Activated T-helper 2 cell treated with anti-CD3 and anti-CD28 coated beads, Interferon-gamma antibody, Interleukin-2, Interleukin-4, amounts not matched to agents 10 μg/mL and 5 μg/mL and 100 μg/mL, durations not matched to agents 14 hours and 24 hours and 36 hours (primary cell): ENCODE measurements at places on chromosomes 2 and 18. TPM values are rescaled to one million over a fixed set of nuclear protein-coding genes. Genes with fewer than 3 reads are reported as not detected.
A peak's percentile ranks its signal among the peaks of the same experiment; 100 is the strongest.

Gene METTL5
- total RNA-seq = 88.2 and 95.2 TPM in 2 replicates

Gene SPDYA
- total RNA-seq = 1.5 and 1.8 TPM in 2 replicates

Gene FZD7
- 1.1 and 1.4 TPM in 2 replicates for total RNA-seq

Gene BOLL
- not detected in 2 replicates for total RNA-seq

DNA sequence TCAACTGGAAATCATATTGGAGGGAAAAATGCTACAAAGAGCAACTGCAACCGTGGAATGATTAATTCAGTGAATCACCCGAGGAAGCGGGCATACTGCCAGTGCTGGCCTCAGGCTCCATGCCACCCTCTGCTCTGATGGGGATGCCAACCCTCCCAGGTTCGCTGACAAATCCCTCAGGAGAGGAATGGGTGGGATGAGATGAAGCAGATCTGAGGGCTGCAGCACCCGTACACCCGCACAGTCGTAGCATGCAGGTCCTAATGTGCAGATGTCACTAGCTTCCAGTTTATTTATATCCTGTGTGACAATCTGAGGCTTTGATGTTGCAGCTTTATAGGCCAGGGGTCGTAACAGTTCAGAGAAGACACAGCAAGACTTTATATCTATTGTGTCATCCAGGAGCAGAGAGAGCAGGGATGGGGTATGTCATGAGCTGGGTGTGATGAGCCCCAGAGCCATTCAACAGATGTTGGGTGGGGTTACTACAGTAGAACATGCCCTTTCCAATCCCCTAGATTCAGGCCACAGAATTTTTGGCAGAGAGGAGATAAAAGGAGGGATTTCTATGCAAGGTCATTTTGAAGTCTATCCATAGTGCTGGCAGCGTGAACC lies 44.6 kb downstream of the DPP4 start:
- no peak for DNase-seq

- DNase-seq = no peak
Observed at GRCh38 chr2:70303186-70303585, 1.3 kb upstream of the FAM136A start.

GRCh38 chr2:215764441-215765048 lies 248.8 kb downstream of the MREG start:
- DNase-seq = no peak

- peak; percentile 29 for DNase-seq
Observed at GRCh38 chr2:26692279-26692896, at the start of gene KCNK3. KCNK3 (plus strand) TSS chr2:26692722; CDS start chr2:26692876, 154 bp downstream.

DNA sequence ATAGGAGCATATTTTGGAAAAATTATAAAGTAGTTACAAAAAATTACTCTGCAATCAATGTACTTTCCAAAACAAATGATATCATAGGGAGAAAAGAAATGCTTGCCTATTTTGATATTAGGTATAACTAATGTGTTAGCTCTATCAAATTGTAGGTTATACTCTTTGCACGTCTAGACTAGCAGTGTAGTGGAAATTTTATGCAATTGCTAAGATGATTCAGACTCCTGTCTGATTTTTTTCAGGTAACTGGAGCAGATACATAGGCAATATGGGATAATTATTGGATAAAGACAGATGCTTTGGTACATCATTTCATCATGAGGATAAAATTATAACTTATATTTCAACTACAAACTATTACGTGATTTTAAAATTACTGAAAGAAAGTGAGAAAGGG lies 918.3 kb downstream of the EPHA4 start:
- no peak for DNase-seq

DNA sequence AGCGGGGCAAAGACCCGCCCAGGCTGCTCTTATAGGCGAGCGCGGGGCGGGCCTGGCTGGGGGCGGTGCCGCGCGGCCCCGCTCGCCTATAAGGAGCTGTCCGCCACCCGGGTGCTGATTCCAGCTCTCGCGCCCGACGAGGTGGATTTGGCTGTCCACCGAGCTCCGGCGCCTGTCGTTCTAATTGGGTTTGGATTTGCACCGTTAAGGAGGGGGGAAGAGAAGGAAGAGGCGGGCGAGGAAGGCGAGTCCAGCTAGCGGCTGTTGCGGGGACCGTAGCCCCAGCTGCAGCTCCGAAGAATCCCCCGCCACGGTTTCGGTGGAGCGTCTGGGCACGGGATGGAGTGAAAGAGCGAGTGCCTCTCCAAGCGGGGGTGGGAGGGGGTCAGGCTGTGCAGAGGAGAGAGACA lies at the start of gene CNTNAP5:
CNTNAP5 (plus strand) TSS at position 117 of the 410 bp plus-strand sequence. CDS start 364 bp downstream, outside the sequence.
- DNase-seq = no peak

DNA sequence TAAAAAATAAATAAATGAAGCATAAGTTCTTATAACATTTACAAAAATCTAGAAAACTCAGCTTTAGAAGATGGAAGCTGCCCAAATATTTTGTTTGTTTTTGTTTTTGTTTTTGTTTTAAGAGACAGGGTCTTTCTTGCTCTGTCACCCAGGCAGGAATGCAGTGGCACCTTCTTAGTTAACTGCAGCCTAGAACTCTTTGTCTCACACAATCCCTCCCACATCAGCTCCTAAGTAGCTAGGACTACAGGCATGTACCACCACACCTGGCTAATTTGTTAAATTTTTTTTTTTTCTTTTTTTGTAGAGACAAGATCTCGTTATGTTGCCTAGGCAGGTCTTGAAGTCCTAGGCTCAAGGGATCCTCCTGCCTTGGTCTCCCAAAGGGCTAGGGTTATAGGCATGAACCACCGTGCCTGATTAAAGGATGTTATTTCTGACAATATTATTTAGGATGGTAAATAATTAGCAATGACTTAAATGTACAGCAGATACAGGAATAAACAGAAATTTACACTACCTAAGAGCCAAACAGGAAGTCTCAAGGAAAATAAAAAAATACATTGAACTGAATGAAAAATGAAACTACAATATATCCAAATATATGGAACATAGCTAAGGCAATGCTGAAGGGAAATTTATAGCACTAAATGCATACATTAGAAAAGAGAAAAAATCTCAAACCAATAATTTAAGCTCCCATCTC lies 17.2 kb downstream of the SESTD1 start:
- no peak for DNase-seq

- no peak for DNase-seq
Observed at GRCh38 chr18:43785158-43785557, 507.9 kb upstream of the SYT4 start.

GRCh38 chr2:74887445-74887951 lies 53.6 kb downstream of the HK2 start:
- DNase-seq = no peak

GRCh38 chr2:240225660-240226475 lies 85.4 kb upstream of the OTOS start:
- DNase-seq = no peak

DNA sequence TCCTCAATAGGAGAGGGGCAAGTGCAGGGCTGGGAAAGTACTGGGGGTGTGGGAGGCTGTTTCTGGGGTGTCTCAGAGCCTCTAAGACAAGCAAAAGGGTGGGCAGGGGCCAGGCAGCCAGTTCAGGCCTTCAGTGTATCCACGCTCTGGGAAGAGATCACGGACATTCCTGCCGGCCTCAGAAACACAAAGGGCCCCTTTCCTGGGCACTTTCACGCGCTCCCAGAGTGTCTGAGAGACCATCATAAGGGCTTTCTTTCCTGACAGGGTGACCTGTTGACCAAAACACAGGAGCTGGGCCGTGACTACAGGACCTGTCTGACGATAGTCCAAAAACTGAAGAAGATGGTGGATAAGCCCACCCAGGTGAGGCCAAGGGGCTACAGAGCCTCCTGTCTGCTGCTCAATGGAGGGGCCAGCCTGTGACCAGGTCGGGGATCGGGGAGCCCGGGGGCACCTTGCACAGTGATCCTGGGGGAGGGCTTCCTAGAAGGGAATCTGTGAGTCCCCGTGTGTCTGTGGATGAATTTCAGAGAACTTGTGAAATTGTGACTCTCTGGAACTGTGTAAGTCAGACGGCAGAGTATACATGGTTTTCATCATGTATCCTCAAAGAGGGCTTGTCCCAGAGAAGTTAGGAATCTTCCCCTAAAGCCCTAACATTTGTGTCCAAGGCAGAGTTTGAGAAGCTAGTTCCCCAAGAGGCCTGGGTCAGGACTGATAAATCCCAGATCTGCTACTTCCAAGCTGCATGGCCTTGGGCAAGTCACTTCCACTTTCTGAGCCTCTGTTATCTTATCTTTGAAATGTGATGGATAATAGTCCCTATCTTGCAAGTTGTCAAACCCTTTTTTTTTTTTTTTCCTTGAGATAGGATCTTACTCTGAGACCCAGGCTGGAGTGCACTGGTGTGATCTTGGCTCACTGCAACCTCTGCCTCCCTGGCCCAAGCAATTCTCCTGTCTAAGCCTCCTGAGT lies 1.8 kb downstream of the GNLY start:
- no peak for DNase-seq

DNA sequence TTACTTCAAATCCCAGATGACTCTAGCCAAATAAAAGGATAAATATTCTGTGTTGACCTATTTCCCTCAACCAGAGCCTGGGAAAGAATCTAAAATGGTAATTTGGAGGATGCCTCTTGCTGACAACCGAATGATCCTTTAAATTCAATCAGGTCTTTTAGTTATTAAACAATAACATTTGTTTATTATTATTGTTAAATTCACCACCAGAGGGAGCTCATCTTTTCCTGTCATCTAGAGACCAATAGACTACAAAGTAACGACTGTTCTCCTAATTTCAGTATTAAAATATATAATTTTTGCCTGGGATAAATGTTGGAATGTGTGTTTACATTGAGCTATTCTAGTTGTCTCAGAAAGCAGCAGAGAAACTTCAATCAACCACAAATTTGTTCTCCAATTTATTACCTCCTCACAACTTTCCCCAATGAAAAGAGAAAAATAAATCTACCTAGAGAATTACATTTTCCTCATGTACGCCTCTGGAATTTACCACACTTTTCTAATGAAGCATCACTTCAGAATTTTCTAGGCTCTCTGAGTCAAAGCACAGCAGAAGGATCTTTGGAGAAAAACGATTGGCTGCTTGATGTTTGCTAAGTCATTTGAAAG lies 142.7 kb downstream of the SCG2 start:
- DNase-seq = no peak

GRCh38 chr2:9099341-9099751 lies 95.9 kb upstream of the MBOAT2 start:
- DNase-seq = no peak

- DNase-seq = no peak
Observed at GRCh38 chr2:180225118-180225517, 218.0 kb upstream of the CWC22 start.

GRCh38 chr2:54099829-54100585 lies 15.4 kb upstream of the ACYP2 start:
- DNase-seq = no peak

DNA sequence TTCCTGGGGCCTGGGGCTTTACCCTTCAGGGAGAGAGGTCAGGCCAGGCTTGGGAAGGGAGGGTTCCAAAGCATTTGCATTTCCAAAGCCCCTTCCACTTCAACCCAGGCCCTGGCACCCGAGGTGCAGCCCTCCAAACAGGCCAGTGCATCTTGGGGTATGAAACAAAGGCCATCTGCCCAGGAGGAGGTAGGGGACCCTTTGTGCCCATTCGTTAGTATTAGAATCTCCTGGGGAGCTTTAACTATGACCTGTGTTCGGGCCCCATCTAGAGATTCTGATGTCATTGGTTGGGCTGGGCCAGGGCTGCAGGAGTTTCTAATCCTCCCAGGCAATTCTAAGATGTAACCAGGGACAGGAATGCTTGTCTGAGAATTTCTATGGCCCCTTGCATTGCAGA lies 73.6 kb downstream of the CIB4 start:
- no peak for DNase-seq

DNA sequence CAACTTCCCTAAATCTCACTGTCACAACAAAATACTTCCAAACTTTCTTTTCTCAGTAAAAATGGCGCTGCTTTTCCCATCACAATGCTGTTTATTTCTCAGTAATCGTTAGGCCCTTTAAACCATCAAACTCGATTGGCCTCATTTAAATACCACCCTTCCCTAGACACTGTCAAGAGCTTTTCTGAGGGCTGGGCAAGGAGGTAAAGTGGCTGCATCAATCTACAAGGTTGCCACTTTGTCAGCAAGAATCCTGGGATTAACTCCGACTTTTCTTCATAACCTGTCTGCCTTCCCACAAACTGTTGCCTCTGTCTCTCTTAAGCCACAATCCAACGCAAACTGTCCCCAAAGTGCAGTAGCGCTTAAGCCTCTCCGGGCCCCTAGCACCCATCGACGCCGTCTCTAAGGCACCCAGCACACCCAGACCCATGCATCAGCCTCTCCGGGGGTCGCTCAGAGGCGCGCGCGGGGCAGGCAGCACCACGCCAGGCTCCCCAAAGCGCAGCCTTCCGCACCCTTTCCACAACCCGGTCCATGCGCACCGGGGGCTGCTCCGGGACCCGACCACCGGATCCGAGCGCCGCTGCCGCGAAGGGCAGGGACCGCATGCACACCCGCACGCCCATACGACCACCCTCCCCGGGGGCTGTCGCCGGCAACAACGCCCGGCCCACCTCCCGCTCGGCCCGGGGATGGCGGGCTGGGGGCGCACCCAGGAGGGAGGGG lies 683 bp downstream of the MBOAT2 start:
- DNase-seq = no peak

- DNase-seq = peak; percentile 35
Observed at GRCh38 chr18:77131100-77131651, 1.4 kb downstream of the MBP start.

GRCh38 chr2:170091436-170091835 lies 86.5 kb upstream of the MYO3B start:
- no peak for DNase-seq

DNA sequence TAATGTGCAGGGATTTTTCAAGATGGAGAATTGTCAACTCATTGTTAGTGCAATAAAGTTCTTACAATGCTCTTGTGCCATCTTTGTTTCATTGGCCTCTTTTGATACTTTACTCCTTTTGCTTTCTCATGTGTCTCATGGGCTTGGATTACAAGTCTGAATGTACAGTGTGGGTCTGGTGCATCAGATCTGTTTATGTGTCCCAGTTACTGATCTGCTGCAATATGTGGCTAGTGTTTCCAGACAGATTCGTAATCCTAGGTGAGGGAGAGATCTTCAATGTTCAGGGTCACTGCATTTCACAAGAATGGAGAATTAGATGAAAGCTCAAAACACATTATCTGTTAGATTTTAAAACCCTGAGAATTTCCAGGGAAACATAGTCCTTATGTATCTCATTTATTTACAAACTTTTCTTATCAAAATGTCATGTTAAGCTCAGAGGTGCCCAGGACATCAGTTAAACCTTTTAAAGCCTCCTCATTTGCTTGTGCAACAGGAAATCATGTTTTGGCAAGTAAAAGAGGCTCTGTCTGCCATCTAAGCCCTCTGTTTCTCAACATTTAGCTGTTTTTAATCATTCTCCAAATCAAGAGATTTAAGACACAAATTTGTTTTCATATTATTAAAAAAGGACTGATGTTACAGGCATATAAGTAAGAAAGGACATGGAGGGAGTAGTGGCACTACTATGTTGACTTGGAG lies 108.1 kb downstream of the NUP35 start:
- DNase-seq = no peak

DNA sequence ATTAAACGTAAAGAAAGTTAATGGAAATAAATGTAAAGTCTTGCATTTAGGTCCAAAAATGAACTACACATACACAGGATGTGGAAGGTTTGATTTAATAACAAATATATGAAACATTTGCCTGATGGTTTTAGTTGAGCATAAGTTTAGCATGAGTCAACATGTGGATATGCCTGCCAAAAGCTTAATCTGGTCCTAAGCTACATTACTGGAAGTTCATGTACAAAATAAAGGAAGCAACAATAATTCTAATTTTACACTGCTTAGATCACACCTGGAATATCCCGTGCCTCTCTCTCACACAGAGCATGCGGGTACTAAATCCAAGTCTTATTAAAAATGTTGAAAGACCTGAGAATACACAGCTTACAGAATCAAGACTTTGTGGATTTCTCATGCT lies 276.5 kb upstream of the NRP2 start:
- DNase-seq = no peak
